Frontal cortex (tissue), 4 donors: ENCODE measurements at places on chromosomes 1 and 21.

DNA sequence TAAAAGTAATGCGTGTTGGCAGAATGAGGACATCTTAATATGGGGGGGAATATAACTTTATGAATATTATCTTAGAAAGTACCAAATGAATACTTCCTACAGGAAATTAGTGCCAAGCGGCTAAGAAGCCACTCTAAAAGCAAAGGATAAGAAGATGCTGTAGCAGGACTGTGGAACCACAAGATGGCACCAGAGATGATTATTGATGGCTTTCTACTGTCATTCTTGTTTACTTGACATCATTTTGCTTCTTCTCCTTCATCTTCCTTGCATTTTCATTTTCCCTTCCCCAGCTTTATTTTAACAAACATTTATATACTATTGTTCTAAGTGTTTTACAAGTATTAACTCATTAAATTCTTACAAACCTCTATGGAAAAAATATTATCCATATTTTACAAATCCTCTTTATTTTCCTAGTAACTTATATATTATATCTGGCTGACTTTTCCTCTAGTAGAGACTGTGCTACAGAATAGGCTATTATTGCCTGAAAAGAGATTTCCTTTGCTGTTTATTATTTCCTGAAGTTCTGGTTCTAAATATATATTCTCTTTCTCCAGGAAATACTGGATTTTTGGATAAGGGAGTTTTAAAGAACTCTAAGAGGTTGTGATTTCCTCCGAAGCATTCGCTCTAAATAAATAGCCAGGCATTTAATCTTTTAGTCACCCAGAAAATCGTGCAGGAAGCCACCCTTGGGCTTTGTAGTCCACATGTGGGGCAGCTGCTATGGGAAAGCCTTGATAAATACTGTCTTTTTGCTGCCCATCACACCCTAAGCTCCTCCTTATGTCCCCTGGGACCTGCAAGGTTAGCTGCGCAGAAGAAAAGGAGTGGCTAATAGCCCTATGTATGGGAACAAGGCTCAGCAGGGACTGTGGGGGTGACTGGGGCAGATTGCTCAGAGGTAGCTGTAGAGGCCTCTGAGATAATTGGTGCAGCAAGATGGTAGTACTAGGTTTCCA is 69.8 kb downstream of the TPR start:
- peak; percentile 31 for DNase-seq

DNA sequence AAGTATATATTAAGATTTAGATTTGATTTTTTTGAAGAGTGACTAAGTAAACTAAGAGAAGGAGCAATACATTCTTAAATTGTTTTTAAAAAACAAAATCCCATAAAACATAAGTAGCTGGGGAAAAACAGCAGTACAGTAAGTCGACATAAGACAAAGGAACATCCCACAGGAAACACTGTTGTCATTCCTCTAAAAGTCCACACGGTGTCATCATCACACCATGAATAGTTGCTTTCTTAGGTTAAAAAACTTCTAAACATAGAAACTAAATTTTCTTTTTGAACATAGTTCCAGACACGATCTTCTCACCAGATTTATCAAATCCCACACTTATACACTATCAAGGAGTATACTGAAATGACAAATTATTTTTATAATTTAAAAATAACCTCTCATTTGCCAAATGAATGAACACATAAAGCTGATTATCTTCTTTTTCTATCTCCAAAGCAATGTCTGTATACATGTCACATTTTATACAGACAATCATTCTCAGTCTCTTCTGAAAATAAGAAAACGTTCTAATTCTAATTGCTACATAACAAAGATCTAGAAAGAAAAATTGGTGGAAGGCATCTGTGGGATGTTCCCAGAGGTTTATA is 15.8 kb downstream of the ODF2L start:
- peak; percentile 34 for DNase-seq

GRCh38 chr21:26954662-26955121 is 12.2 kb downstream of the ADAMTS5 start:
- DNase-seq: no peak

DNA sequence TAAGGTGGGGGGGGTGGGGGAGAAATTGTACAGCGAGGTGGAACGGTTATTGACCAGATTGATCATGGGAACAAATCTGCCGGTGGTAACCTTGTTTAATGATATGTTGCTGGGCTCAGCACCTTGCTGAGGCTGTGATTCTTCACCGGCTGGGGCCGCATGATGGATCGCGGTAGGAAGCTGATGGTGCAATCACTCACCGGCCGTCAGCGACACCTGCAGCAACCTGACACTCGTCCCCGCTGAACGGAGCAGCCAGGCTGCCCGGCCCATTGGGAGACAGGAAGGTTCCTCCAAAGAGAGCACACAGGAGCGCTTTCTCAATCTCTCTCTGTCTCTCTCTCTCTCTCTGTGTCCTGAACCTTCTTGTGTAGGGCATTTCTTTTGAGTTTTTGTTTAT is 128.5 kb upstream of the RRP15 start:
- no peak for DNase-seq

GRCh38 chr1:172638885-172639831 is 19.7 kb upstream of the FASLG start:
- no peak for DNase-seq

DNA sequence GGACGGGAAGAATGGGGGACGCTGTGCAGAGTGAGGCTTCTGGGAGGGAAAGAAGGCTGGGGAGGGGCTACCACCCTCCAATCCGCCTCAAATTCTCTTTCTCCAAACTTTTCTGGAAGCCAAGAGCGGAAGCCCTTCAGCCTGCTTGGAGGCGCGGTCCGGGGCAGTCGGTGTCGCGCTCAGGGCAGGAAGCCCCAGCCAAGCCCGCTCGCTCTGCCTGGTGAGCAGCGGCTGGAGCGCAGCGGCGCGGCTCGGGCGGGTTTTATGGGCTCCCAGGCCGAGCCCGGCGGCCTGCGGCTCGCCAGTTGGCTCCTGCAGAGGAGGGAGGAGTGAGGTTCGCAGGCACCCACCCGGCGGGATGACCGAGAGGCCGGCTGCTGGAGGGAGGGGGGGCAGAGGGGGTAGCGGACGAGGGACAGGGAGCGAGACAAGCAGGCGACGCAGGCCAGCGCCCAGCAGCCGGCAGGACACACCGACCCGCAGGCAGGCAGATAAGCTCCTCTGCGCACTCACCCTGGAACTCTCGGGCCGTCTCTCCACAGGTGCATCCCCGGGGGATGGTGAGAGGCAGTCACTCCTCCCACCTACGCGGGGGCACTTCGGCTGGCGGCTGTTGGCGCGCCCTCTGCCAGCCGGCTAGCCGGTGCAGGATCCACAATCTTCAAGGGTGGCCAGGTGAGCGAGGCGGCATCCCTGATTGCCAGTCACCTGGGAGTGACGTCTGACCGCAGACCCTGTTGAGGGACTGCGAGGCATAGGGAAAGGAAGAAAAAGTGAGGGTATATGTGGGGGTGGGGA is at the start of gene AVPR1B:
Gene AVPR1B (minus strand): TSS at position 238 of the 798 bp plus-strand sequence. CDS start 498 bp downstream, outside the sequence.
- peak; percentile 69 for DNase-seq

- no peak for DNase-seq
Observed at GRCh38 chr1:33990281-33990680, 126.4 kb downstream of the HMGB4 start.

GRCh38 chr1:79150576-79150975 is 144.0 kb upstream of the ADGRL4 start:
- no peak for DNase-seq

GRCh38 chr1:62198781-62199125 is 4.1 kb downstream of the L1TD1 start:
- no peak for DNase-seq

- no peak for DNase-seq
Observed at GRCh38 chr1:27133991-27134390, 20.9 kb downstream of the SLC9A1 start.

- no peak for DNase-seq
Observed at GRCh38 chr1:212162635-212163034, 122.6 kb upstream of the PPP2R5A start.

- no peak for DNase-seq
Observed at GRCh38 chr1:67615886-67616285, 69.1 kb upstream of the GADD45A start.

- DNase-seq: no peak
Observed at GRCh38 chr1:220928320-220928719, 49.1 kb downstream of the HLX start.

DNA sequence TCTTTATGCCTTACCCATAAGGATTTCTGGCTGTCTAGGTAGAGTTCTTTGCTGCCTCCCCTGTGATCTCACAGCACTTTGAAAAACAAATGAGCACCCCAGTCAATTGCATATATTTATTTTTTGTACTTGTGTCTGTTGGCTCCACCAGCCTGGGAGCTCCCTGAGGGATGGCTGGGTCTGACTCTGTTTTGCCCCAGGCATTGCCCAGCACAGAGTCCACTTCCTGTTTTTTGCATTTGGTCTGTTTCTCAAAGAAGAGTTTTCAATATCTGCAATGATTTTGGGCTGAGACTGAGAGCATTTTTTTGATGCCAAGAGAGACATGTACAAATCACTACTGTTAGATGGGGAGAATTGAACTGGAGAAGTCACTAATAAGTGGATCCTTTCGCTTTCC is 125.0 kb downstream of the FOXD2 start:
- no peak for DNase-seq

- DNase-seq: no peak
Observed at GRCh38 chr1:219795363-219795917, 132.9 kb downstream of the SLC30A10 start.

- DNase-seq: no peak
Observed at GRCh38 chr1:207040181-207040533, 7.6 kb upstream of the C1orf116 start.

GRCh38 chr1:64228167-64228957 is 24.9 kb downstream of the UBE2U start:
- no peak for DNase-seq

DNA sequence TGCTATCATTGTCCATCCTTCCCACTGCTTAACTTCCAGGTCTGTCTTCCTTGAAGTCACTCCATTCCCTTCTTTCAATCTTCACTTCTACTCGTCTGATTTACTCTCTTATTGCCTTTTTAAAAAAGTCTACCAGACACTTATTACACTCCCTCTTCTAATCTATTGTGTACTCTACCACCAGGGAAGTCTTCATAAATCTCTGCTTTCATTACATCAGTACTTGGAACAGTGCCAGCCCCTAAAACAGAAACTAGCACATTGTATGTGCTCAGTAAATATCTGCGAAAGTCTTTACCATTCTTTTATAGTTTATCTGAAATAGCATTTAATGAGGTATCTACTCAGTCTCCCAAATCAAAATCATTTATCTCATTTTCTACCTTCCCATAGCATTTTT is 236.4 kb downstream of the USH2A start:
- DNase-seq: no peak

- no peak for DNase-seq
Observed at GRCh38 chr1:80417671-80418070, 1383.1 kb upstream of the ADGRL2 start.

GRCh38 chr1:43913051-43913501 is 20.5 kb upstream of the ARTN start:
- no peak for DNase-seq

DNA sequence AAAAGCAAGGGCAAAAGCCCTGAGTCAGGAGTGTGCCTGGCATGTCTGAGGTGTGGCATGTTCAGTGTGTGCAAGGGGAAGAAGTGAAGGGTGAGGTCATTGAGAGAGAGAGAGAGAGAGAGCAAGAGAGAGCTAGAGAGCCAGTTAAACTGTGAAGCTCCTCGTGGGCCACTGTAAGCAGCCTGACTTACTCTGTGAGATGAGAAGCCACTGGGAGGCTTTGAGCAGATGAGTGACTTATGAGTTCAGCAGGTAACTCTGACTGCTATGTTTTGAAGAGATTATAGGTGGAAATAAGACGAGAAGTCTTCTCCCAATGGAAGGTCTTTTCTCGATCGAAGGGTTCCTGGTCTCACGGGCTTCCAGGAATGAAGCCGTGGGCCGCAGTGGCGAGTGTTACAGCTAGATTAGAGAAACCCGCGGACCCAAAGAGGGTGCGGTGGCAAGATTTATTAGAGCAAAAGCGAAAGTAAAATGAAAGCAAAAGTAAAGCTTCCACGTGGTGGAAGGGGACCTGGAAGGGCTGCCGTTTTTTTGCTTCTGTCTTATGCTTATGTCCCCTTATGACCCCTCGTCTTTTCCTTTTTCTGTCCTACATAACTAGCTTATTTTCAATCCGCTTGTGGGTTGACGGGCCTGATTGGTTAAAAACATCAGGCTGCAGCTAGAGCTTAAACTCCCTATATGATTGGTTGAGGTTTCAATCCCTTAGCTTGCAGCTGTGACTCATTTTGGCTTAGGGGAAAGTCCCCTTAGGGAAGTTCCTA is 323.1 kb upstream of the FAM78B start:
- DNase-seq: no peak

DNA sequence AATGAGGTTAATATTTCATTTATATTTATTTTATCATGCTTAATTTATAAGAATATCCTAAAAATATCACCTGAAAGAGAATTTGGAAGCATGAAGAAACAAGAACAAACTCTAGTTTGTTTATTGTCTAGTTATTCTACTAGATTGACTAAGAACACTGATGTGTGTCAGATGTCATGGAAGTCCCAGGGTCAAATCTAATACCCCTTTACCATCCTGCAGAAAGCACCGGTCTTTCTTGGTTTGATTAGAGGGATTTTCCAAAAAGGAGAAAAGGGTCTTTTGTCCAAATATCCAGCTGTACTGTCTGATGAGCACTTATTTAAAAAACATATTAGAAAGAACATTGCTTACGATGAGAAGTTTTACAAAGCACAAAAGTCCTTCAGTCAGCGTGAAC is 20.7 kb upstream of the CR2 start:
- DNase-seq: no peak

GRCh38 chr1:180262628-180263488 is 32.8 kb downstream of the LHX4 start:
- DNase-seq: no peak

GRCh38 chr1:158101927-158102326 is 78.8 kb upstream of the CD1D start:
- no peak for DNase-seq
